ENCODE measurements at places on chromosomes 11 and 22. TPM values are rescaled to one million over a fixed set of nuclear protein-coding genes. Genes with fewer than 3 reads are reported as not detected.

GPHA2 gene
- total RNA-seq: not detected

ACR gene
- total RNA-seq: not detected

ROBO4 gene
- total RNA-seq: not detected

MS4A4E gene
- not detected for total RNA-seq

NLRP14 gene
- 0.05 TPM for total RNA-seq

MPEG1 gene
- not detected for total RNA-seq

OR51B5 gene
- total RNA-seq: not detected

VEGFB gene
- total RNA-seq: 54.8 TPM

SPTBN2 gene
- total RNA-seq: 0.52 TPM

ADM gene
- 0.54 TPM for total RNA-seq

SEPTIN3 gene
- 1.2 TPM for total RNA-seq

TSPO gene
- 131 TPM for total RNA-seq

RBM4B gene
- total RNA-seq: 14.7 TPM

TOMM22 gene
- total RNA-seq: 61.1 TPM

DEFB131B gene
- not detected for total RNA-seq

PVALB gene
- total RNA-seq: not detected

SLCO2B1 gene
- total RNA-seq: not detected

DMC1 gene
- 13.6 TPM for total RNA-seq
